Testis (tissue), 5 donors: ENCODE measurements at places on chromosomes 2 and 18. TPM values are rescaled to one million over a fixed set of nuclear protein-coding genes. Genes with fewer than 3 reads are reported as not detected.

The GYPC gene
- 9.9 TPM for total RNA-seq

The CDCA7 gene
- 14.6 TPM for total RNA-seq

The ATOH8 gene
- total RNA-seq, result 14.2 TPM

The RNF125 gene
- total RNA-seq, result 1.9 TPM

The NCKAP5 gene
- total RNA-seq, result 6.3 TPM

The CTLA4 gene
- total RNA-seq, result 2.7 TPM

The MYO5B gene
- total RNA-seq, result 26.1 TPM

The SUCLG1 gene
- total RNA-seq, result 50.6 TPM

The LYG2 gene
- 1.7 TPM for total RNA-seq

The ITGAV gene
- 62.2 TPM for total RNA-seq

The LIMS3 gene
- 33.0 TPM for total RNA-seq

The UGT1A5 gene
- total RNA-seq, result 0.16 TPM

The PROKR1 gene
- total RNA-seq, result 0.50 TPM

The UGT1A4 gene
- total RNA-seq, result not detected

The MAP3K19 gene
- total RNA-seq, result 9.8 TPM

The TNS1 gene
- 227 TPM for total RNA-seq

The CD8A gene
- total RNA-seq, result 1.7 TPM

The CAVIN2 gene
- total RNA-seq, result 5.1 TPM

The GLI2 gene
- 16.5 TPM for total RNA-seq

The DRC1 gene
- 18.7 TPM for total RNA-seq

The TOGARAM2 gene
- 3.5 TPM for total RNA-seq

The KIAA2012 gene
- 1.1 TPM for total RNA-seq

The KATNAL2 gene
- total RNA-seq, result 36.8 TPM

The SFT2D3 gene
- total RNA-seq, result 13.2 TPM

The NTSR2 gene
- 0.47 TPM for total RNA-seq

The AQP4 gene
- total RNA-seq, result 1.4 TPM
